ENCODE measurements at places on chromosomes 5 and 9.

DNA sequence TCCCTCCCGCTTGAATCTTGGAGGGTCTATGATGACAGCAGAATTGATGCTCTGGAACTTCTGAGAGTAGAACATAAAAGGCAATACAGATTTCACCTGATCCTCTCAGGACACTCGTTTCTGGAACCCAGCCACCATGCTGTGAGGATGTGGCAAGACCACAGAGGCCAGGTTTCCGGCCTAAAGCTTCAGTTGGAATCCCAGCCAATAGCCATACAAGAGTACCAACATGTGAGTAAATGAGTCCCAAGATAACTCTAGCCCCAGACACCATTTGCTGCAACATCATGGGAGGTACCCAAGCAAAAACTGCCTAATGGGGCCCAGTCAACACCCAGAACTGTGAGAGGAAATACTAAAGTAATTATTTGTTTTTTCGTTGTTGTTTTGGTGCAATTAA lies 65.7 kb upstream of the MARCHF11 start:
- H3K36me3 ChIP-seq: no peaks in the 10 kb centered on the region
- H3K4me1 ChIP-seq: no peaks in the 10 kb centered on the region
- no peak for DNase-seq
- H3K4me3 ChIP-seq: no peak overlapping the region
- peaks cover 14% of the 10 kb centered on the region for H3K27me3 ChIP-seq
- no peak overlapping the region for H3K27ac ChIP-seq

- no peak overlapping the region for H3K27ac ChIP-seq
- no peaks in the 10 kb centered on the region for H3K27me3 ChIP-seq
- DNase-seq: no peak
- no peaks in the 10 kb centered on the region for H3K4me1 ChIP-seq
- H3K4me3 ChIP-seq: no peak overlapping the region
- no peaks in the 10 kb centered on the region for H3K36me3 ChIP-seq
Observed at GRCh38 chr5:15020736-15021135, 149.2 kb upstream of the ANKH start.

GRCh38 chr5:4370218-4370617 lies 769.9 kb upstream of the ADAMTS16 start:
- H3K27me3 ChIP-seq: no peaks in the 10 kb centered on the region
- no peak for DNase-seq
- peaks cover 7% of the 10 kb centered on the region for H3K4me1 ChIP-seq
- H3K36me3 ChIP-seq: no peaks in the 10 kb centered on the region
- H3K4me3 ChIP-seq: no peak overlapping the region
- H3K27ac ChIP-seq: no peak overlapping the region

GRCh38 chr5:60677850-60678664 lies 21.9 kb downstream of the DEPDC1B start:
- no peak overlapping the region for H3K4me3 ChIP-seq
- no peaks in the 10 kb centered on the region for H3K27me3 ChIP-seq
- DNase-seq: no peak
- H3K36me3 ChIP-seq: peaks cover 16% of the 10 kb centered on the region
- H3K4me1 ChIP-seq: no peaks in the 10 kb centered on the region
- no peak overlapping the region for H3K27ac ChIP-seq

- no peaks in the 10 kb centered on the region for H3K36me3 ChIP-seq
- no peak for DNase-seq
Observed at GRCh38 chr9:106700676-106701075, 162.3 kb upstream of the ZNF462 start.

DNA sequence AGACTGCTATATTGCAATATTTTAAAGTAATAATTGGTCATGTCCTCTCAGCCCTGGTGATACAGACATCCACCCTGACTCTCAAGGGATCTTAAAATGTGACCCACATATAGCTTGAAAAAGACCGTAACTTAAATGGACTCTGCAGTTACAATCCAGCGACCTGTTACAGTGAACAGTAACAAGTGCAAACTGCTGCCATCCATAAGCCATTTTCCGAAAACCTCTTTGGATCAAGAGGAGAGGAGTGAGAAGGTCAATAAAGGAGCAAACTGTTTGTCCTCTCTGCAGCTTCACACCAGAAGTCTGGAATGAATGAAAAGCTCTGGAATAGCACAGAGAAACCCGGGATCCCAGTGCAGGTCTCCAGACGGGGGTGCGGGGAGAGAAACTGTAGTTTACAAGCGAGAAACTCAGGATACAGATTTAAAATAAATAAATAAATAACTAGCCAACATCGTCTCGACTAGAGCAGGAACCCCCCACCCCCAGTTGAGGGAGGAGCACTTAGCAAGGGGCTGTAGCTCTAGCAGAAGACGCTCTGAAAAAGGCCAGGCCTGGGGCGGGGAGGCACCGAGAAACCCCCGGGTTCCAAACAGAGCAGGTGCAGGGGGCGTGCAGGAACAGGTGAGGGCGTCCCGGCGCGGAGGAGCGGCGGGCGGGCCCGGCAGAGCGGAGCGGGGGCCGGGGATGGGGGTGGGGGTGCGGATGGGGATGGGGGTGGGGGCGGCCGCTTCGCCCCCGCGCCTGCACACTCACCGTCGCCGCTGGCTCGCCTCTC lies 572 bp downstream of the ZDHHC21 start:
- H3K27me3 ChIP-seq: no peaks in the 10 kb centered on the region
- H3K36me3 ChIP-seq: peaks cover 15% of the 10 kb centered on the region
- H3K27ac ChIP-seq: no peak overlapping the region
- no peak for DNase-seq

DNA sequence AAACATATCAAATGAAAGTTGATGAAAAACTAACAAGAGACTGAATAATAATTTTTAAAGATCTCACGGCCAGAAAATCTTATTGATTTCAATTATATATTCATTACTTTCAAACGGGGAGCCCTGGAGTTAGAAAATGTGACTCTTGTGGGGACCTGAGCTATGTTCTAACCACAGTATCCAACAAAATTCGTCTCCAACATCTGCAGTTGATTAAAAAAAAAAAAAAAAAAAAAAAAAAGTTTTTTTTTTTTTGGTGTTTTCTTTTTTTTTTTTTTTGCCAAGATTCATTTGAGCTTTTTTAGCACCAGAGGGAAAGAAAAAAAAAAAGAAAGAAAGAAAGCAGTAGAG lies 144.3 kb upstream of the PIK3R1 start:
- no peak for DNase-seq
- H3K27ac ChIP-seq: no peak overlapping the region
- no peaks in the 10 kb centered on the region for H3K27me3 ChIP-seq
- H3K36me3 ChIP-seq: no peaks in the 10 kb centered on the region

DNA sequence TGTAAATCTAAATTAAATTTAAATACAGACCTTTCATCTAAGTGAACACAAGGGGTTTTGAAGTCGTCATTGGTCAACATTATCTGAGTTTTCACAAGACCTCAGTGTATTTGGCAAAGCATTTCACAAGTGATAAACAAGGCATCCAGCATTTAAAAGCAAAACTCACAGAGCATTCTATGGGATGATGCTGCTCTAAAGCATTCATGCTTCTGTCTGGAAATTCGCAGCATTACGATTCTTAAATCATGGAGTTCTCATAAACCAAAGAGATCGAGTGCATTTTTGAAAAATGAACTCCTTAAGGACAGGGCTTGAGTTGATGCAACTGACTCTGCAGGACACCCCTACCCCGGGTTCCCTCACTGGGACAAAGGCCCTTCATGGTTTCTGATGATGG lies 46.1 kb upstream of the SPATA31E1 start:
- no peak overlapping the region for H3K27ac ChIP-seq
- no peaks in the 10 kb centered on the region for H3K4me1 ChIP-seq
- DNase-seq: no peak
- H3K27me3 ChIP-seq: no peaks in the 10 kb centered on the region
